ENCODE measurements at places on chromosomes 13 and 19.
A peak's percentile ranks its signal among the peaks of the same experiment; 100 is the strongest.

GRCh38 chr13:67226696-67227095, 3.4 kb downstream of the PCDH9 start:
- DNase-seq: no peak

DNA sequence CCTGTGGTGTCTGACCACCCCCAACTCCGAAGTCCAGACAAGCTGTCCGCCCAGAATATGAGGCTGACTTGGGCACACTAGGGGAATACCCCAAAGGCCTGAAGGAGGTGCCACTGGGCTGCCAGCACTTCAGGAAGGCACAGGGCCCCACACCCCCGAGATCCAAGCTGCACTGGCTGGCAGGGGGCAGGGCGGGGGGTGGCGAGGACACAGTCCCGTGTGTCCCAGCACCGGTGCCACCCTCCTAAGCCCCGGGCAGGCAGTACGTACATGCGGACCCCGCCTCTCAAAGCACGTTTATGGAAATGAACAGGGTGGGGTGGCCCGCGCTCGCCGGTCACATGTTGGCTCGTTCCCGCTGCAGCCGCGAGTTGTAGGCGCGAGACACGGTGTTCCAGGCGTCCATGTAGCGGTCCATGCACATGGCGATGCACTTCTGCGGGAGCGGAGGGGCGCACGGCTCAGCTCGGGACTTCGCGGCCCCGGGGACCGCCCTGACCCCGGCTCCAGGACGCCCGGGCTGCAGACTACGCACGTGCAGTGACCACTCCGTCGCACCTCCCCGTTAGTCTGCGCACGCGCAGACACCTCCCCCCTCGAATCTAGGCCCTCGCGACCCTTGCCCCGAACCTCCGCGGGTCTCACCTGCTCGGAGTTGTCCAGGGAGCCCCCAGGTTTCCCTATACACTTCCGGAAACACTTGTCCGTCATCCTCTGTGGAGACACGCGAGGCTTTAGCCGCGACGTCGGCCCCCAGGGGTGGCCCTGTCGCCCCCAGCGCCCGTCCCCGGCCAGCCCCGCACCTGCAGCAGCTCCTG, 566 bp downstream of the TIMM13 start:
- DNase-seq: peak; percentile 23

- no peak for DNase-seq
Observed at GRCh38 chr13:45356966-45357672, 16.1 kb upstream of the TPT1 start.

- peak; percentile 31 for DNase-seq
Observed at GRCh38 chr19:40165362-40165937, 25.8 kb upstream of the MAP3K10 start.

GRCh38 chr13:106373989-106374572, 161.4 kb downstream of the EFNB2 start:
- no peak for DNase-seq

DNA sequence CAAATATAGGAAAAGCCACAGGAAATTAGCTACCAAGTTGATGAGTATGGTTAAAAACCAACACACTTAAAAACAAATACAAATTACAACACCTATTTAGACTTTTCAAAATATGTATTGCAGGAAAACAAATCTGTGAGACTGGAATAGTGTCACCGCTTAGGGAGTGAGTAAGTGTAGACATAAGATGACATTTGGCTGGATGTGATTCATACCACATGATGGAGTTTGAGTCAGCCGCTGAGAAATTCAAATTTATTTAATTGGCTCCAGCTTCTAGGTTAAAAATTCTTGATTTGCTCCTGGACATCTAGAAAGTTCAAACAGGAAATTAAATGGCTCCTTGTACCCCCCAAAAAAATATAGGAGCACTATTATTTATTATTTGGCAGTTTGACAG, 531.7 kb downstream of the SLITRK1 start:
- no peak for DNase-seq

GRCh38 chr19:29484876-29485275, 40.9 kb upstream of the VSTM2B start:
- DNase-seq: no peak

DNA sequence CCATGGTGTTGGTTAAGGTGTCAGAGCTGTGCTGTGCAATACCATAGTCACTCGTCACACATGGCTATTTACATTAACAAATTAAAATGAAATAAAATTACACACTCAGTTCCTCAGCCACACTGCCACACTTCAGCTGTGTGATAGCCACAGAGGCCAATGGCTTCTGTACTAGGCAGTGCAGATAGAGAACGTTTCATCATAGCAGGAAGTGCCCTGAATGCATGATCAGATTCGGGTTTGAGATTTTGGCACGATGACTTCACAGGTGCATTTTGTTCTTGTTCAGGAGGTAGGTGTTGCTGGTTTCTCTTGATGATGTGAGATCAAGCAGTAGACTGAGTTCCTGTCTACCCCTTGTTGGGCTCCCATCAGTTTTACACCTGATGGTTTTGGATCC, 6.5 kb downstream of the ARMC6 start:
- no peak for DNase-seq

- DNase-seq: no peak
Observed at GRCh38 chr13:43953370-43953769, 73.7 kb downstream of the LACC1 start.

DNA sequence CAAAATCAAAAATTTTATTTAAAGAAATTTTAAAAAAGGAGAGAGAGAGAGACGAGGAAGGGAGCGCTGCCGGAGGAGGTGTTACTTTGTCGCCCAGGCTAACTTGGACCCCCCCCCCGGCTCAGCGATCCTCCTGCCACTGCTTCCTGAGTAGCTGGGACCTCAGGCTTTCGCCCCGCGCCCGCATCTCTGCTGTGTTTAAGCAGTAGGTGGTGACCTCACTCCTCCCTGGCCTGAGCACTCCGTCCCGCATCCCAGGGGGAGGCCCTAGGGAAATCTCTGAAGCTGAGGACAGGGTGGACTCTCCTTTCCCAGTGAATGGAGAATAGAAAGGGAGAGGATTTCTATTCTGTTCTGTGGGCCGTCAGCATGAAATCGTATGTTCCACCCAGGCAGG, 485 bp upstream of the ZNF845 start:
- no peak for DNase-seq

GRCh38 chr19:47719047-47719859, 6.0 kb downstream of the EHD2 start:
- DNase-seq: no peak

DNA sequence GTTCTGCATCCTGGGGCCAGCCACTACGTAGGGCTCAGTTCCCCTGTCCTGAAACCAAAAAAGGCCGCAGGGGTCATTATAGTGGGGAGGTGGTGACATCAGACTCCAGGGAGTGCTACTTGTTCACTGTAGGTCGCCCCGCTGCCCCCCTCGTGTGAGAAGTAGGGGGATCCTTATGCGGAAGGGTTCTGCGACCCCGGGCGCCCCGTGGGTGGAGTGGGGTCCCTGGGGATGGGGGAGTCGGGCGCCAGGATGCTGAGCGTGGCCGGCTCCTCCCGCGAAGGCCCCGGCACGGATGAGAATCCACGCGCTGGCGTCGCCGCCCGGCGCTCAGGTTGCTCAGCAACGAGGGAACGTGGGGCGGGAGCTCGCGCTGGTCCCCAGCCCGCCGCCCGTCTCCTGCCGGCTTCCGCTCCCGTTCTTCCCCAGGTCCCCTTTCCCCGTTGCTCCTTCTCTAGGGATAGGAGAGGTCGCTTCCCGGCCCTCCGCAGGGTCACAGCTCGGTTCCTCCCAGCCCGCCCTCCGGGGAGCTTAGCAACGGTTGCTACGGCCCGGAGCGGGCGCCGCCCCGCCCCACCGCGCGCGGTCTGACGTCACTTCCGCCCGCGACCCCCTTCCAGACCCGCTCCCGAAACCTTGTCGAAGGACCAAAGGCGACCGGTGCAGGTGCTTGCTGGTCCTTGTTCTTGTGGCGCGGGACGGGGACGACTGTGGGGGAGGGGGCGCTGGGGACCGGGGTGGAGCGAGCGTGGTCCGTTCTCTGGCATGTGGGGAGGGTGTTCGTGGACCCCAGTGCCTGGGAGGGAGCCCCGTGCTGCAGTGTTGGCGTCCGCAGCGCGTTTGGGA, at the start of gene NAT14:
Gene NAT14, plus strand, starts transcription at position 596 of the 846 bp plus-strand sequence. CDS start 521 bp downstream, outside the sequence.
- peak; percentile 58 for DNase-seq

DNA sequence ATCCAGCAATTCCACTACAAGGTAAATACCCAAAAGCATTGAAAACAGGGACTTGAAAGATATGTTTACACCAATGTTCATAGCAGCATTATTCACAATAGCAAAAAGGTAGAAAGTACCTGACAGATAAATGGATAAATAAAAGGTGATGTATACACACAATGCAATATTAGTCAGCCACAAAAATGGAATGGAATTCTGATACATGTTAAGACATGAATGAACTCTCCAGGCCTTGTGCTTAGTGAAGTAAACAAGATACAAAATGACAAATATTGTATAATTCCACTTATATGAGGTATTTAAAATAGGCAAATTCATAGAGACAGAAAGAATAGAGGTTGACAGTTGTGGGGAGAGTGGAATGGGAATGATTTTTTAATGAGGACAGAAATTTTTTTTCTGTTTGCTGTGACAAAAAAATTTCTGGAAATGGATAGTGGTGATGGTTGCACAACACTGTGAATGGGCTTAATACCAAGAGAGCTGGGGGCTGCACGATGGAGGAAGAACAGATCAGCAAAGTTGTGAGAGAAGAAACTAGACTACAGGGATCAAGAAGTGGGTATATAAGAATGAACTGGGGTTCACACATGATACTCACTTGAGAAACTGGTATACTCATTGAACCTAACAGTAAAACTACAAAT, 137.2 kb downstream of the MZT1 start:
- DNase-seq: no peak

- DNase-seq: no peak
Observed at GRCh38 chr19:18110609-18111232, 13.1 kb downstream of the MAST3 start.

DNA sequence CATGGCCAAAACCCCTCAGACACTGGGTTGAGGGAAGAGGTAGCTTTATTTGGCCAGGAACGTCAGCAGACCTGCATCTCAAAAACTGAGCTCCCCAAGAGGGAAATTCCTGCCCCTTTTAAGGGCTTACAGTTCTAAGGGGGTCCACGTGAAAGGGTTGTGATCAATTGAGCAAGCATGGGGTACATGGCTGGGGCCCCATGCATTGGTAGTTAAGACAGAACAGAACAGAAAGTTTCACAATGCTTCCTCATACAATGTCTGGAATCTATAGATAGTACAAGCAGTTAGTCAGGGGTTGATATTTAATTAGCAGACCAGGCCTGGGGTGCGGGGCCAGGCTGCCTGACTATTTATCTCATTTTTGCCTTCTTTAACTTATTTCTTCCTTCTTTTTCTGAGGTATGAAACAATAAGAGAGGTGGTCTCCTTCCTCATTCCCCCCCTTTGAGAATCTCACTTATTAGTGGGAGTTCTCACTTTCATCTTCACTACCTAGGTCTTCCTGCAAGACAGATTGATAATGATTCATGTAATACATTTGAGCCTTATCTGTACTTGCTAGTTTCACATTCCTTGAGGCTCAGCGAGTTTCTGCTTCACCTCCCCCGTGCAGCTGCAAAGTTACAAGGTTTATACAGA, 84.8 kb downstream of the SLC25A15 start:
- no peak for DNase-seq

DNA sequence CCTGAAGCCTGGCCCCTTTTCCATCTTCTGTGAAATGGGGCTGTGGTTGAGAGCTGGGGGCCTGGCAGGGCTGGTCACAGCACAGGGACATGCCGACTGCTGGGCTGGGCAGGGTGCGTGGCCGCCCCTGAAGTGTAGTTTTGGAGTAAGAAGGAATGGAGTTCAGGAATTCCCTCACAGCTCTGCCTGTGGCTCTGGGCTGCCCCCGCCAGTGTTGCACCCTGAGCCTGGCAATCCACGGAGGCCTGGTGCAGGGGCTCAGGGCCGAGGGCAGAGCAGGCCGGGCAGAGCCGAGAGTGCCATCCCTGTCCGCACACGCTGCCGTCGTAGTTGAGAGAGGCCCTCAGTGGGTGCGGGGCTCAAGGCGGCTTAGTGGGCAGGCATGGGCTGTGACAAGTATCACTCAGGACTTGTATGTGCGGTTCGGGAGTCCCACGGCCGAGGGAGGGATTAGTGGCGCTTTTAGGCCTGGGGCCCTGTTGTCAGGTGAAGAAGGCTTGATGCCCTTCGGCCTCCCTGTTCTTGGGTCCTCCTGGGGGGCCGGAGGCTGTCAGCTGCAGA, 9.7 kb downstream of the SPPL2B start:
- no peak for DNase-seq

GRCh38 chr13:95243207-95243606, 58.0 kb downstream of the ABCC4 start:
- no peak for DNase-seq

DNA sequence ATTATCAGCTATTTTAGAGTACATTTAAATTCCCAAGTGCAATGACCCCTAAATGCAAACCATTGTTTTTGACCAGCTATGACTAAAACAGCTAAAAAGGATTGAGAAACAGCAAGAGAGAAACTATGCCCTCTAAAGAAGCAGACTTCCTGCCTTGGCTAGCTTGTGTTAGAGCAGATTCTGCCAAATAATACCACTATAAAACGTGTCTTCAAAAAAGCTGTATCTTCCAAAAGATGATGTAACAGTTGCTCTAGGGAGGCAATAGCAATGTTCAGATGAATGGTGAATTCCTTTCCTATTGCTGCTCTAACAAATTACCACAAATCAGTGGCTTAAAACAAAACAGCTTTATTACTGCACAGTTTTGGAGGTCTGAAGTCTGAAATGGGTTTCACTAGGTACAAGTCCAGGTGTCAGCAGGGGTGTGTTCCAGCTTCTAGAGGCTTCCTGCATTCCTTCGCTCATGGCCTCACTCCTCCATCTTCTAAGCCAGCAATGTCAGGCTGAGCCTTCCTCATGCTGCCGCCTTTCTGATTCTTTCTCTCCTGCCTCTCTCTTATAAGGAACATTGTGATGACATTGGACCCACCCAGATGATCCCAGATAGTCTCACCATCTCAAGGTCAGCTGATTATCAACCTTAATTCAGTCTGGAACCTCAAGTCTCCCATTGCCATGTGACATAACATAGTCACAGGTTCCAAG, 84.5 kb downstream of the LRRC63 start:
- no peak for DNase-seq

DNA sequence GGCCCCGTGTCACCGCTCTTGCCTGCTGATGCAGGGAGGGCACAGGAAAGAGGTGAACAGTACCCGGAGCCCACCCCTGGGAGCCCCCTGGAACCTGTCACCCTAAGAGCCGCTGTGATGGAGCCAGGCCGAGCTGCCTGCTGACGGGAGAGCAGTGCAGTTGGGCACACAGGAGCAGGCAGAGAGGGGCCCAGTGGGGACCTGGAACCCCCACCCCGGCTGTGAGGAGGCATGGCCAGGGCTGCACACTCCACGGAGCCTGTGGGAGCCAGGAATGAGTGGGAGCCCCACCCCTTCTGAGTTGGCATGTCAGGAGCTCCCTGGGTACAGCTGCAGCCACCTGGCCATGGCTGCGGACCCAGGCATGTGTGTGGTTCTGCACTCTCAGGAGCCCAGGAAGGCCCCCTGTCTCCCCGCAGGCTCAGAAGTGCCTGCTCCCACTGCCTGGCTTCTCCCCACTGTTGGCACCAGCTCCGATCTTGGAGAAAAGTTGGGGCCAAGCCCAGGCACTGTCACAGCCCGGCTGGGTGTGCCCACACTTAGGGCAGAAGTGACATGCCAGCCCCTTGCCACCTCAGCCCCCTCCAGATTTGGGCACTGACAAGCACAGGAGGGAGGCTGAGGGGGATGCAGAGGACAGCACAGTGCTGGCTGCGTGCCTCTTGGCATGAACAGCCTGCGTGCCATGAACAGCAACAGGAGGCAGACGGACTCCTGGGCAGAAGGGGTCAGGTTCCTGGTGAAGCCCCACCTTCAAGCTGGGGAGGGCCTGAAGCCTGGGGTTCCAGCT, 6.3 kb downstream of the CFAP97D2 start:
- no peak for DNase-seq
